ENCODE measurements at places on chromosomes 2 and 18.

- no peak for DNase-seq
These were observed 70.3 kb downstream of the WDR7 start for GRCh38 chr18:56721491-56721890.

GRCh38 chr18:57404345-57404744, 30.8 kb upstream of the ONECUT2 start:
- DNase-seq, result no peak

DNA sequence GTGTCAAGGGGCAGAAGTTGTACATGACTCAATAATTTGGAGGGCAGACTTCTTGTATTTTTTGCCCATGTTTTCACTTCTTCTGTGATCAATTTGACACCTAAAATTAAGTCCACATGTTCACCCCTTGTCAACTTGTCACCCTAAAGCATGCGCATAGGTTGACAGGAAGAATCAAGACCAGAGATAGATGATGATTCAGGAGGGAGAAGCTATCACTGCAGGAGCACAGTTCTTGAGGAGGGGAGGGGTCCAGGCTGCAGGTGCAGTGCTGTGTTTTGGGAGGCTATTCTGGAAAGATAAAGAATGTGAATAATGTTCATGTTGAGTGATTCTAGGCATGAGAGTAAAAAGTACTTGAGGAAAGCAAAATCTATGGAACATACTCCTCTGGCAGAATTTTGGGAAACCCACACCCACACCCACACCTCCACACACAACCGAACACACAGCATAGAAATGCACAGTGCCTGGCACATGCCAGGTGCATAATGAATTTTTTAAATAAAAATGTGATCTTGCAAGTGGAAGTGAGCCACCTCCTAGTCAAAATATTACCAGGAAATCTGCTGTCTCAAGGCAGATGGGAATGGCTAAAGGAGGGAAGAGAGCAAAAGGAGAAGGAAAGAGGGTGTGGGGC, 249.2 kb upstream of the MEX3C start:
- DNase-seq, result no peak

DNA sequence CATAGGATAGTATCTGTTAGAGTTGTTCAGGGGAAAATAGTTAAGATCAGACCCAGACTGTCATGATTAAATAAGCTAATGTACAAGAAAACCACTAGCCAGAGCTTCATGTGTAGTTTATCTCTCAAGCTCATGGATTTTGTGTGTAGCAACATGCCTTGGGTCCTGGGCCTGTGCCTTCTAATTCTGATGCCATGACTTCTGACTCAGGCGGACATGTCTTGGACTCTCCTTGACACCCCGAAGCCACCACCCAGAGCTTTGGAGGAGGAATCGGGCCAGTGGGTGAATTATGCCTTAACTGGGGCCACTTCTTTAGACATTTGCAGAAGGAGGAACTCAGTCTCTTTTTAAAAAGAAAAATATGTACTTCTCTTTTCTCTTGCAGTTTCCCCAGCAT, 68.7 kb downstream of the NPAS2 start:
- no peak for DNase-seq

GRCh38 chr2:200922439-200922838, 33.3 kb downstream of the NIF3L1 start:
- no peak for DNase-seq

DNA sequence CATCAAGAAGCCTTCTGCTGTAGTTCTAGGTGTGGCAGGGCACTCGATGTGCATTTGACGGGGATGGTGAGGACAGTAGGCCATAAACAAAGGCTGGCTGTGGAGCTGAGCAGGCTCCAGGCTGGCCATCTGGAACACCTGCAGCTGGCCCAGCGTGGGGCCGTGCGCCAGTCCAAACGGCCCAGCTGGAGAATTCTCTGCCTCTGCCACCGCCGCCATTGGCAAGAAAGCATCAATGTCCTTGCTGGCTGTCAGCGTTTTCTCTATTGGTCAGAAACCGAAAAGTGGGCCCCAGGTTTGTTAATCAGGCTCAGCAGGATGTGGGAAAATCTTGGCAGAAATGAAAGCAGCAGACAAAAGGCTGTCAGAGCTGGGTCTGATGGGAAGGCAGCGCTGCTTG, 24.0 kb upstream of the CTIF start:
- DNase-seq, result no peak

- DNase-seq, result no peak
These were observed 474.7 kb downstream of the MBD2 start for GRCh38 chr18:53749766-53750165.

- no peak for DNase-seq
These were observed 113.6 kb downstream of the BABAM2 start for GRCh38 chr2:28004086-28004485.

DNA sequence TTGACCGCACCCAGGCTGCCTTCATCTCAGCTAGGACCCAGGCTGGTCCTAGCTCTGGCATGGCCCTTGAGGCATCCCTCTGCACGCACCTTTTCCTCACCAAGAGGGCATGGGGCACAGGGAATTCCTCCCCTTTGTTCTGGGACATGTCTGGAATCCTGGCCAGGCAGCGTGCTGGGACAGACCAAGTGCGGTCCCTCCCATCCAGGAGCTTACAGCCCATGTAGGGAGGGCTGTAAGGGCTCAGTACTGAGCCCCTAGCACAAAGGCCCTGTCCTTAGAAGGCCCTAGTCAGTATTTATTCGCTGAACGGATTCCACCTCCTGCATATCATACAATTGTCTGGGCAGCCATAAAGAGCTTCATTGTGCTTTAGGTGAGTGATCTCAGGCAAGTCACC, 3.0 kb downstream of the TMEM37 start:
- no peak for DNase-seq

DNA sequence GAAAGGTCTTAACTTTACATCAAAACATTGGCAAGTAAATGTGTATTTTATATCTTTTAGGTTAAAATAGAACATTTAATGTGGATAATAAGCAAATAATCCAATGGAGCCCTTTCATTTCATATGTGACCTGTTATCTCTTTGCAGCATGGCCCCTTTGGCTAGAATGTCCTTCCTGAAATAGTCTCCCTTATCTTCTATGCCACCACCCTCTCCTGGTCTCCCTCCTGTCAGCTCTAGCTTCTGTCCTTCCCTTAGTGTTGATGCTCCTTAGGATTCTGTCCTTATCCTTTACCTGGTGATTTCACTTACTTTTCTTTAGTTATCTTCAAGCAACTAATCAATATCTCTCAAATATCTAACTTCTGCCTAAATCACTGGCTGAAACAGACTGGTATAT, 87.1 kb upstream of the TFCP2L1 start:
- no peak for DNase-seq

GRCh38 chr2:180046776-180047175, 39.7 kb upstream of the CWC22 start:
- DNase-seq, result no peak

DNA sequence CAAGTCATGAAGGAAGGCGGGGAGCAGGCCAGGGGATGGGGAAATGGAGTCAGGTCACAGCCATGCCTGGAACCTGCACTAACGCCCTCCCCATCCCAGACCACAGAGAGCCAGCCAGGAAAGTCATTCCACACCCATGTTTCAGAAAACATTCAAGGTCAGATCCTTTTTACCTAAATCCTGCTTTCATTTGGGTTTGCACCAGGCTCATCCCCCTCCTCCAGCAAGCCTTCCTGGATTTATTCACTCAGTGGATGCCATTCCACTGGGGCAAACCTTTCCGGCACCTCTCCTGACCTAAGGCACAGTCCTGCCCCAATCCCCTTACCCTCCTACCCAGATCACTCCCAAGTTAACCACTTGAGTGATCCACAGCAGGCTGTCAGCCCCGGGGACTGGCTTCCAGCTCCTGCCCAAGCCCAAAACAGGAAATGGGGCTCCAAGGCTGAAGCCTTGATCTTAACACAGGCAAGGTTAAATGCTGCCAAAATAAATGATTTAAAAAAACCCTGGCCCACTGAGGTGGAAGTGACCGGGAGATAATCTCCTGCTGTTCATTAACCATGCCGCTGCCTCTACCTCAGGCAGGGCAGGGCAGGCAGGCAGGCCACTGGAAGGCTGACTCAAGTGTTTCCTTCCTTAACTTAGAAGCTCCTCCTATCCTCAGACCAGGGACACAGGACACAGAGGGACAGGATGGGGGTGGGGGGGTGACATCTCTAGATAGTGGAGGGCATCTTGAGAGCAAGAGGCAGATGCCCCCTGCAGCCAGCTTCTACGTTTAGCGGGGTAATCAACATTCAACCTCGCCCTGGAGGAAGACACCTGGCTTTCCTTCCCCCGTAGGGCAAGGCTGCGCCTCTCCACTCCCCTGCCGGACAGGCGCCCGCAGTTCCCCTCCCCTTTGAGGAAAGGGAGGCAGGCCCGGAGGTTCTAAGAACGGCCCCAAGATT, 1.4 kb downstream of the RAB11FIP5 start:
- DNase-seq, result peak; percentile 53

DNA sequence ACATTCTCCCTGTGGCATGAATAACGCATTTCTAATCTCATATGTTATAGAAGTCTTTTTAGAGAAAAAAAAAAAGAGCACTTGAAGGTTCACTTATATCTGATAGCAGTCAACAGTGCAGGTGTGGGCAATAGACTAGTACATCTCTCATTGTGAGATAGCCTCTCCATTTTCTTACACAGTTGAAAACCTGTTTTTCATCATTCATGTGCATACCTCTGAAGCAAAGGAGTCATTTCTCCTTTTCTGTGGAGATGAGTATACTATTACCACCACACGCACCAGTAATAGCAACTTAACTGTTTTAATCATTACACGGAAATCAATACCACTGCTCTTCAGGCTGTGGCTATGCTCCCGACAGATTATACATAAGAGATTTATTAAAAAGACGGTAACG, 1653.3 kb upstream of the TMEFF2 start:
- DNase-seq, result no peak

GRCh38 chr2:130185896-130186295, 3.8 kb downstream of the MZT2B start:
- DNase-seq, result no peak

GRCh38 chr2:224901121-224901676, 141.1 kb downstream of the DOCK10 start:
- DNase-seq, result no peak

- no peak for DNase-seq
These were observed 669.4 kb upstream of the PKDCC start for GRCh38 chr2:41378420-41378819.

DNA sequence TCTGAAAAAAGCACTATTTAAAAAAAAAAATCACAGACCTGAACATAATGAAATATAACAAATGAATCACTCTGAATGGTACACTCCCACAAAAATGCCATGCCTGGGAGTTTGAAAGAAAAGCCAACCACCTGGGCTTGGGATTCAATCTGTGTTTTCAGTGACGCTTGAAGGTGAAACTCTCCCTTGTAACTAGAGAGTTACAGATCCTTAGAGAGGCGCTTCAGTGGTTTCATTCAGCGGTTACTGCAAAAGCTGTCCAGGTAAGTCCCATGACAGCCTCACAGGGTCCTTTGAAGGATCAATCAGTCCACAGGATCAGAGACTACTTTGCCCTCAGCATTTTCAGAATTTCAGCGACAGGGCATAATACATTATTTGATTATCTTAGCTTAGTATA, 627.3 kb downstream of the IRS1 start:
- no peak for DNase-seq

- no peak for DNase-seq
These were observed 144.3 kb downstream of the MCFD2 start for GRCh38 chr2:46771309-46771708.

DNA sequence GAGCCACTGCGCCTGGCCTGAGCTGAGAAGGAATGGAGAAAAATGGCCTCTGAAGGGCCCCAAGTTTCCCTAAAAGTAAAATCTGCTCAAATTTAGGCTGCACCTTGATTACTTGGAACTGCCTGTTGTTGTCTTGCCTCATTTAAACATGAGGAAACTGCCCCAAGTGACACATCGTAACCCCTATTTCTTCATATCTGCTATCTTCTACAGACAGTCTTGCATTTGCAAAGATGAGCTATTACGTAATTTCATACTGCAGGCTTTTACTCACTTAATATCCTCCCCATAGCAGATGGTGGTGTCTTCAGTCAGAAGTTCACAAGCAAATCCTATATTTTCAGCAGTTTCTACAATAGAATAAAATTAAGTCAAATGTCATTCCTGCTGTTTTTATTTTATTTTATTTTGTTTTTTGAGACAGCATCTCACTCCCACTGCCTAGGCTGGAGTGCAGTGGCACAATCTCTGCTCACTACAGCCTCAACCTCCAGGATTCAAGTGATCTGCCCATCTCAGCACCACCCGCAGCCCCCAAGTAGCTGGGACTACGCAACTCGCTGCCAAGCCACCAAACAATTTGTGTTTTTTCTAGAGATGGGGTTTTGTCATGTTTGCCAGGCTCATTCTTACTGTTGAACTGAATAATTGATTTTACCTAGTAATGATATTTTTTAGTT, 45.3 kb upstream of the NARS1 start:
- DNase-seq, result no peak

DNA sequence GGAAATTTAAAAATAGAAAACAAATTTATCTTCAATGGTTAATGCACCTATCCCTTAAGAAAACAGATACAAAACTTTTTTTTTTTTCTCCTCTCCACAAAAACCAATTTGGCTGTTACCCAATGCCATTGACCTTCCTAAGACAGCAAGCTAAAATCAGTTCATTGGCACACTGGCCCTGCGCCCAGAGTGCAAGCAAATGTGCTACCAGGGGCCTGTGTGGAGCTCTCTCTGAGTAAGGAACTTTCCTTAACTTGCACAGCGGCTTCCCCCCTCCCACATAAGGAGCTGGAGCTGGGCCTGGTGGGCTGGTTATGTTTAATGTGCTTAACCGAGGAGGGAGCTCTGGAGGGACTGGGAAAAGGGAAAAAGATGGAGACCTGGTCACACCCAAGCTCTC, 17.6 kb upstream of the POU3F3 start:
- DNase-seq, result no peak

DNA sequence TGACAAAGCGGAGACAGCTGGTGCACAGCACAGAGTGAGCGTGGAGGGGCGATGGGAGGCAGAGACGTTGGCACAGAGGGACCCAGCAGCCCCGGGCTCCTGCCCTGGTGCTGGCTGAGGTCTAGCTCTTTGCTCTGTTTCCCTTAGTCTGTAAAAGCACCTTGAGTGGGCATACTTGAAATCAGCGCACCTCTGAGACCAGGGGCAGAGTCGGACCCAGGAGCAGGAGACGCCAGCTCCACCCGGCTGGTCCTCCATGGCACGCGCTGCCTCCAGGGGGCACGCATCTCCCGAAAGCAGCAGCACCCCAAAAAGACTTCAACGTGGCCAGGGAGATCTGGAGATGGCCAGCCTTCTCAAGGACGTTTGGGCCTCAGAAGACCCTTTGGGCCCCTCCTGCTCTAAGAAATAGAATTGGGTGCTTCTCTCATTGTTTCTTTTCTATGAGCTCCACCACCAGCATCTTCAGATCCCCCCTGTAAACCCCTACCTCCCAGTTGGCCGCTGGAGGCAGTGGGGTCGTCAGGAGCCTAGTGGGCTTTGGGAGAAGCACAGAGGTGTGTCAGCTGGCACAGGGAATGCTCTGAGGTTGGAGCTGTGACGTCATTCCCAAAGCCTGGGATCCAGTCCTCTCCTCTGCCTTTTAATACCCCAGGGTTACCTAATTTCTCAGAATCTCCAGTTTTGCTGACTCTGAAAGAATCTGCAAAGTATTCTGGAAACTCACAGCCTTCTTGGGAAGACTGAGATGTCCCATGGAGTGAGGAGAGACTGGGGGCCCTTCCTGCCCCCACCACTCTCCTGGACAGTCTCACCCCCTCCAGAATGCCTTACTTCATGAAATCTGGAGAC, 58.9 kb downstream of the CIB4 start:
- no peak for DNase-seq

GRCh38 chr18:10368456-10369453, 85.7 kb upstream of the APCDD1 start:
- DNase-seq, result no peak

All from NCI-H82 (cell line).